ENCODE measurements at places on chromosomes 1 and 21.

GRCh38 chr1:234612352-234613127, 2.6 kb upstream of the IRF2BP2 start:
- DNase-seq, result peak; percentile 99

GRCh38 chr1:243312952-243313634, 57.3 kb downstream of the SDCCAG8 start:
- DNase-seq, result peak; percentile 57

DNA sequence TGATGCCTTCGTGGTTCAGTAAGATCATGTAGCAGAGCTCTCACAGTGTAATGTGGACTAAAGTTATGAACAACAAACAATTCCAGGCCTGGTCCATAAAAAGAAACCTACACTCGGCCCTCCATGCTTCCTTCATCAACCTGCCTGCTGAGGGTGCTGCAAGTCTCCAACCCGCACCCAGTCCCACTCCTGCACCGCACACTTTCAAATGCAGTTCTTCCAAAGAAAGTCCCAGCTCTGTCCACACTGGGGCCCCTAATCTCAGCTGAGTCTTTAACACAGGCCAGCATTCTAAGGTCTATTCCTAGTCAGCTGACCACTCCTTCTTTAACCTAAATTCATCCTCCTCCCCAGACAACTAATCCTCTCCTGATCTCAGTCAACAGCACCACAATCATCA, 71.5 kb upstream of the NR5A2 start:
- DNase-seq, result no peak

GRCh38 chr1:93878889-93879586, at the start of gene DNTTIP2:
Gene DNTTIP2 (minus strand): TSS chr1:93879206. CDS start chr1:93879148, 58 bp downstream.
- peak; percentile 95 for DNase-seq

GRCh38 chr1:155050560-155051341, at the start of gene ADAM15:
Gene ADAM15 (plus strand): TSS chr1:155051316. CDS start chr1:155051387, 71 bp downstream.
- DNase-seq, result peak; percentile 97

DNA sequence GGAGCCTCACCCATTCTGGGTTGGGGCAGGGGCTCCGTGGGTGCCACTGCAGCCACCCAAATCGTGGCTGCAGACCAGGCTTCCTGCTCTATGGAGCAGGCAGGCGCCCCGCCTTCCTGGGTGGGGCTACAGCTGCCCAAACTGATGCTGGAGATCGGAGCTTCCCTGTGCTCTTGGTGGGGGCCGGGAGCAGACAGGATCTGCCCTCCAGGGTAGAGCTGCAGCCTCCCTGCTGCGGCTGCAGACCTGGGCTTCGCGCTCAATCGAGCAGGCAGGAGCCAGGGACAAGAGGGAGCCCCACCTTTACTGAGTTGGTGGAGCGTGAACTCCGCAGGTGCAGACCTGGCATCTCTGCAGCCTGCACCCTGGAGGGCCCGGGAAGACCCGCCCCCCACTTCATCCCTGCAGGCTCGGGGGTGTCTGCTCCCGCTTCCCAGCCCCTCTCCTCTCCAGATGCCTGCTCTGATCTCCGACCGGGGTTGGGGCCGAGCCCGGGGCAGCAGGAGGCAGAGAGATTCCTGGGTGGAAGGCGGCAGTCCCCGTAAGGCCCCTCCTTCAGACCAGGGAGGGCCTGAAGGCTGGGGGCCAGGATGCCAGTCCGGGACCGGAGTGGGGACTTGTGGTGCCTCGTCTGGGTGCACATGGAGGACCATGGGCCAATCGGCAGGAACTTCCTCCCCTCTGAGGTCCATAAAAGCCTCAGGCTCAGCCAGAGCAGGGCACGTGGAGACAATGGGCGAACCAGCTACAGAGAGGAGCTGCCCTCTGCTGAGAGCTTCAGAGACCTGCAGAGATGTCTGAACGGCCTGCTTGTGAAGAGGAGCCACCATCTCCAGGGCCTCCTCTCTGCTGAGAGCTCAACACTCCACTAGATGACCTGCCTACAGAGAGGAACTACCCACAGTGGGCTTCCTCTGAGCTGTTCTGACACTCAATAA, 359.3 kb downstream of the SMYD3 start:
- DNase-seq, result no peak

DNA sequence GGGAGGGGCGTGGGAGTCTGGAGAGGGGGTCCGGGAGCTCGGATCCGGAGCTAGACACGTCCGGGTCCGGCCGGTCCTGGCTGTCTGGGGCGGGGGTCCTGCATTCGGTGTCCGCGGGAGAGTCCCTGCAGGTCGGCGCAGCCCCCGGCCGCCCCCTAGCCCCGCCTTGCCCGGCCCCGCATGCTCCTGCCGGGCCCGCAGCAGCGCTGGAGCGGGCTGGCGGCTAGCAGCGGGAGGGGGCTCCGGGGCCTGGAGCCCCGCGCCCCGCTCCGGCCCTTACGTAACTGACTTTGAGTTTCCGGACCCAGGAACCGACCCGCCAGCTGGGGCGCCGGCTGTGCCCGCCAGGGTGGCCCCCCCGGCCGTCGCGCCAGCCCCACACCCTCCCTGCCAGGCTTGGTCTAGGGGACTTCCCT, 26.9 kb upstream of the EPB41 start:
- peak; percentile 48 for DNase-seq

DNA sequence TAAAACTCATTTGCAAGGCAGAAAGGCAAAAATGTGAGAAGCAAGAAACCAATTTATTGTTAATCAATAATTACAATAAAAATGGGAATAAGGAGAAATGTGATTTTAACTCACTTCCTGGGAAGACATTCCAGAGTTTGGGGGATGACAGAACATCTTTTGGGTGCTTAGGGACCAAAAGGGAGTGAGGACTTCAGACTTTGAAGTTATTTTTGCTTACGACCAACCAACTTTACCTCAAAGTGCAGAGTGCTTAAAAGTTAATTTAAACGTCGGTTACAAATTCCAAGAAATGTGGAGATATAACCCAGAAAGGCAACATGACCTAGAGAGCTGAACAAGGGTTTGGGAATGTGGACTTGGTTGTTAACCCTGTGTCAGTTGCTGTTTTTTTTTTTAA, 234.5 kb upstream of the C1orf105 start:
- DNase-seq, result no peak

DNA sequence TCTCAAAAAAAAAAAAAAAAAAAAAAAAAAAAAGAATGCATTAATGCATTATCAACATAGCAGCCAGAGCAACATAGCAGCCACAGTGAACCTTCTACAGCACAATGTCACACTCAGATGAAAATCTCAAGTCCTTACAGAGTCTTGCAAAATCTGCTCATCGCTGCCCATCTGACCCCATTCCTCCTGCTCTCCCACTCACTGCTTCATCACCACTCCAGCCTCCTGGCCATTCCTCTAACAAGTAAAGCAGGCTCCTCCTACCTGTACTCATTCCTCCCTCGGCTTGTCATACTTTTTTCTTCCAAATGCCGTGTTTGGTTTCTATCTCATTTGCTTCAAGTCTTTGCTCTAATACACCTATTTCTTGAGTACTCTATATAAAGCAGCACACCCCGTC, 29.5 kb downstream of the BRINP2 start:
- no peak for DNase-seq

DNA sequence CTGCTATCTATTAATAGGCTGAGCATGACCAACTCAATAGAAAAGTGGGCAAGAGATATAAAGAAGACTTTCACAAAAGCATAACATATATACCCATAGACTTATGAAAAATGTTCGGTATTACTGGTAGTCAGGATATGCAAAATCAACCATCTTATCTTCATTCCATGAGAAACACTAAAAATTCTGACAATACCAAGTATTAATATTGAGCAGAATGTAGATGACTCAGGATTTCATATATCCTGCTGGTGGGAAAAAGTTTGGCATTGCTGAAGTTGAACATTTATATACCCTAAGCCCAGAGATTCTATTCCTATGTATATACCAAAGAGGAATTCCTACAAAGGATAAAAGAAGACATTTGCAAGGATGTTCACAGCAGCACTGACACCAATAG, 138.3 kb downstream of the CLEC20A start:
- DNase-seq, result no peak

- DNase-seq, result no peak
Measured at GRCh38 chr21:26877018-26877417, 31.8 kb upstream of the ADAMTS1 start.

All from suppressor macrophage (primary cell).